Left cardiac atrium (tissue), 4 donors: ENCODE measurements at places on chromosomes 2 and 18. TPM values are rescaled to one million over a fixed set of nuclear protein-coding genes. Genes with fewer than 3 reads are reported as not detected.
A peak's percentile ranks its signal among the peaks of the same experiment; 100 is the strongest.

ITPRIPL1 gene
- total RNA-seq, result 2.1 TPM

DNA sequence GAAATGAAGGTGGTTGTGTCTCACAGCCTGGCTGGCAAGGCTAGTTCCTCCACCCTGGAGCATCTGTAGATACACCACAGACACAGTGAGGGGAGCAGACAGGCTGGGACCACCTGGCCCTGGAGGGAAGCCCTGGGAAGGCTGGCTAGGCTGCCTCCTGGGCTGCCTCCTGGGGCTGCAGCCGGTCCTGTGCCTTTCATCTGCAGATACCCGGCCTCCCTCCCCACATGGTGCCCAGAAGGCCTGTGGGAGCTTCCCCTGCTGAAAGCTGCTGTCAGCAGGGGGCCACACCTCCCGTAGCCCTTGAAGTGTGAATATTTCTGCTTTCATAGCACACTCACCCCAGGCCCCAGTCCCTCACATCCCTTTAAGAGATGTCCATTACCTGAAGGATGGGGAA, 37.6 kb downstream of the SDC1 start:
- no peak for DNase-seq

LRP2 gene
- total RNA-seq, result 2.9 TPM

DNA sequence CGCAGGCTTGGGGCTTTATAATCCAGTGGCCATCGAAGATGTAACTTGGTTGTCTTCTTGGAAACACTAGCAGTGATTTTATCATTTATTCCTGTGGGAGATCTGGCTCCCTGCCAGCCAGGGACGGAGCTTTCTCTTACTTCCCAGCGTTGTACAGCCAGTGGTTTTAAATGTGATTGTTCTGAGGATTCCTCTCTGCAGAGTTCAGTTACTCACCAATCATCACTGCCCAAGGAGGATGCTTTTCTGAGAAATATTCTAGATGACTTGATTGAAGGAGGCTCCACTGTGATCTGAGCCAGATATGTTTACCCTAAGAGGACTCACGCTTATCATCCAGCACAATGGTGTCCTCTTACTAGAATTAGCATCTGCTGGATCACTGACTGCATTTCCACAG, 744.3 kb downstream of the RNF144A start:
- no peak for DNase-seq

- peak; percentile 82 for DNase-seq
Observed at GRCh38 chr18:57803103-57803969, at the start of gene ATP8B1. TSS of gene ATP8B1 (minus strand) at chr18:57803315. CDS start at chr18:57731807, 71,508 bp downstream.

TRIM43 gene
- total RNA-seq, result not detected

ZNF513 gene
- 11.9 TPM for total RNA-seq

SP140 gene
- total RNA-seq, result 1.1 TPM

CAPN14 gene
- 0.26 TPM for total RNA-seq

DNA sequence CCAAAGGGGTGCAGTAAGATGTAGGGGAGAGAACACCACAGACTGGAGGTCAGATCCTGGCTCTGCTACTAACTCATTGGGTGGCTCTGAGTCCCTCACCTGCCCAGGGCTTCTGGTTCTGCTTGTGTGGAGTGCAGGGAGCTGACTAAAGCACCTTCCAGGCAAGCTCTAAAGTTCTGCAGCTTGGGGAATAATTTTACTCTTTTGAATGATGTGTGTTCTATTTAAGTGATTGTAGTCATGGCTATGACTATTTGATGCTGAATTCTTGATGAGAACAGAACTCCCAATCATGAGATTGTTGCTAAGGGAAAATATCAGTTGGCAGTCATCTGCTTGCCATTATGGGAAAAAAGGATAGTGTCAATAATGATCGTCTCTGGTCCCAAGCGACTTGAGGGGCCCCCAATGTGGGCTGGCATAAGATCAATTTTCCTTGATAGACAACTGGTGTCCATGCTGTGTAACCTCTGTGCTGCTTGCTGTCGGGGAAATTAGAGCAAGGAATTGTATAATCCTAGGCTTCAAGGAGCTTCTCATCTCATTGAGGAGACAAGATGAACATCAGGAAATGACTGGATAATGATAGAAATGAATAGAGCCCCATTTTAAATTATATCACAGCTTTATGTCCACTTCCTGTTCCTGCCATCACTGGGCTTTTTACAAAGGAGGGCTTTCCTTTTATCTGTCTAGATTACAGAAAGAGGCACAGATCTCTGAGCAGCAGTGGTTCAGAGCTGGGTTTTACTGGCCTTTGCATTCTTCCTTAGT, 131.7 kb downstream of the SLC4A3 start:
- DNase-seq, result no peak

GRCh38 chr2:216363221-216363620, 9.1 kb downstream of the MARCHF4 start:
- no peak for DNase-seq

SERPINB10 gene
- not detected for total RNA-seq

FBLN7 gene
- 1.1 TPM for total RNA-seq

DNA sequence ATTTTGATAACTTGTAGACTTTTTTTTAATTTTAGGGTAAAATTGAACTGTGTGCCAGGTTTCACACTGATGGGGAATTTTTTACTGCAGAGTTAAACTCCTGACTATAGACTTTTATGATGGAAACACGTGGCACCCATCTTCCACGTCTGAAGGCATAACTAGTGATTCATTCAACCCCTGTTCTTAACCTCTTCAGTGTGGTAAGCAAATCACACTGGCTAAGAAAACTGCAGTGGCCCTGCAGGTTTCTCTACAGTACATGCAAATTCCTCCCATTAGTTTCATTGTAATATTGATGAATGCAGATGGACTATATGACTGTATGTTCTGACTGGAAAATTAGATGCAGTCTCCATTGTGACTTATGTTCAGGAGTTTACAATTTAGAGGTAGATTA, 47.2 kb downstream of the SMAD4 start:
- DNase-seq, result no peak
